ENCODE measurements at places on chromosomes 5 and 9. TPM values are rescaled to one million over a fixed set of nuclear protein-coding genes. Genes with fewer than 3 reads are reported as not detected.

RMRP gene
- total RNA-seq, result 33,640 TPM

TIGD6 gene
- 6.2 TPM for total RNA-seq

AMBP gene
- 0.53 TPM for total RNA-seq

FSTL4 gene
- total RNA-seq, result not detected

SPDL1 gene
- total RNA-seq, result 12.9 TPM

ERGIC1 gene
- total RNA-seq, result 124 TPM

PCDHGC4 gene
- 3.2 TPM for total RNA-seq

SPATA31D4 gene
- total RNA-seq, result not detected

CENPH gene
- 14.0 TPM for total RNA-seq

MEIKIN gene
- total RNA-seq, result 0.06 TPM

IFNA21 gene
- total RNA-seq, result not detected

NAIP gene
- total RNA-seq, result 5.8 TPM

ERAP2 gene
- 65.5 TPM for total RNA-seq

IL4 gene
- not detected for total RNA-seq

FIBCD1 gene
- total RNA-seq, result 0.26 TPM

FASTKD3 gene
- total RNA-seq, result 7.0 TPM

KIF20A gene
- total RNA-seq, result 69.1 TPM

SPINK13 gene
- total RNA-seq, result not detected

TXNDC8 gene
- not detected for total RNA-seq

C8G gene
- total RNA-seq, result 0.13 TPM

BRD9 gene
- 36.7 TPM for total RNA-seq

ANKRD31 gene
- 0.13 TPM for total RNA-seq

PCDHA1 gene
- total RNA-seq, result under 0.01 TPM

MSX2 gene
- total RNA-seq, result 0.50 TPM

BRINP1 gene
- total RNA-seq, result 0.56 TPM

DBH gene
- not detected for total RNA-seq

FOXD4L6 gene
- not detected for total RNA-seq

IFNA13 gene
- not detected for total RNA-seq

PRR16 gene
- 3.7 TPM for total RNA-seq

SLC6A18 gene
- not detected for total RNA-seq

PPP6C gene
- total RNA-seq, result 7.9 TPM

LHX6 gene
- total RNA-seq, result not detected

EIF4E1B gene
- not detected for total RNA-seq

EGFL7 gene
- 15.5 TPM for total RNA-seq

SCGB3A2 gene
- not detected for total RNA-seq

TMEM252 gene
- not detected for total RNA-seq

ARHGEF37 gene
- total RNA-seq, result 0.99 TPM

PCDHA9 gene
- total RNA-seq, result 0.06 TPM

HSPB3 gene
- 0.37 TPM for total RNA-seq

ST6GALNAC6 gene
- total RNA-seq, result 50.1 TPM

TRAF2 gene
- total RNA-seq, result 6.6 TPM

PKD2L2 gene
- not detected for total RNA-seq

FBXL7 gene
- total RNA-seq, result 2.2 TPM

ELOVL7 gene
- total RNA-seq, result under 0.01 TPM

RNF208 gene
- total RNA-seq, result 0.40 TPM

SPEF2 gene
- 1.7 TPM for total RNA-seq

NFIB gene
- total RNA-seq, result 82.2 TPM

PIK3R1 gene
- 38.8 TPM for total RNA-seq

PRDM9 gene
- total RNA-seq, result not detected

PCDHGC3 gene
- 83.4 TPM for total RNA-seq

KCTD16 gene
- total RNA-seq, result 2.7 TPM

MLANA gene
- not detected for total RNA-seq

GABRA1 gene
- under 0.01 TPM for total RNA-seq

Data from aortic smooth muscle cell (primary cell).